ENCODE measurements at places on chromosomes 7 and 10.

GRCh38 chr7:141190495-141190894 lies 116.6 kb downstream of the TMEM178B start:
- DNase-seq, result no peak

GRCh38 chr10:865257-865656 lies 66.2 kb downstream of the LARP4B start:
- DNase-seq, result no peak

DNA sequence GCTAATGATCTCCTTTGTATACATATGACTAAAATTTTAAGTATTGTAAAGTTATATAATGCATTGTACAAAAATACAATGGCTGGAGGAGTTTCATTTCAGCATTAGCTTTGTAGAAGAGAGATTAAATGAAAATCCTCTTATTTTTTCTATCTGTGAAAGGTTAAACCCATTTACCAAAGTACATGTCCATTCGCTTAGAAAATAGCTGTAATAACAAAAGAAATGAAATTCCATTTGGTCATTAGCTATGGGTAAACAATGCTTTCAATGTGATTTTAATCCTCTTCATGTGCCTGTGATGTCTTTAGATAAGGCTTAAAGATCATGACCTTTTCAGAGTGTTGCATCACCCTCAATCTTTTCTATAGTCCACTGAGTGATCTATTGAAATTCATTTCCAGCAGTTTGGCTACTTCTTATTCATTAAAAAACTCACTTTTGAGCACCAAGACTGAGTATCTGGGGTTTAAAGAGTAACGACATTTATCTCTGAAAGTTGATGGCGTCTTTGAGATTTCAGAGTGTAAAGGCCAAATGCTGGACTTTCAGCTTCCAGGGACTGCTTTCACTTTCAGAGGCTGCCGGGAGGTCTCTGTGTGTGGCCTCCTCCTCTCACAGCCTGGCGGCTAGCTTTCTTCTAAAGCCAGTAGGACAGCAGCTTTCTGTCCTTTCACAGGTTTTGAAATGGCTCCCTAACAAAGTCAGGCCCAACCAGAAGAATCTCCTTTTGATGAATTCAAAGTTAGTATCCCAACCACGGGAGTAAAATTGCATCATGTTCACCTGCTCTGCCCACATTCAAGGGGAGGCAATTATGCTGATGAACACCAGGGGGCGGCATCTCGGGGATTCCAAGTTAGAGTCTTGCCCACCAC lies 701.4 kb upstream of the COBL start:
- peak; percentile 1 for DNase-seq

DNA sequence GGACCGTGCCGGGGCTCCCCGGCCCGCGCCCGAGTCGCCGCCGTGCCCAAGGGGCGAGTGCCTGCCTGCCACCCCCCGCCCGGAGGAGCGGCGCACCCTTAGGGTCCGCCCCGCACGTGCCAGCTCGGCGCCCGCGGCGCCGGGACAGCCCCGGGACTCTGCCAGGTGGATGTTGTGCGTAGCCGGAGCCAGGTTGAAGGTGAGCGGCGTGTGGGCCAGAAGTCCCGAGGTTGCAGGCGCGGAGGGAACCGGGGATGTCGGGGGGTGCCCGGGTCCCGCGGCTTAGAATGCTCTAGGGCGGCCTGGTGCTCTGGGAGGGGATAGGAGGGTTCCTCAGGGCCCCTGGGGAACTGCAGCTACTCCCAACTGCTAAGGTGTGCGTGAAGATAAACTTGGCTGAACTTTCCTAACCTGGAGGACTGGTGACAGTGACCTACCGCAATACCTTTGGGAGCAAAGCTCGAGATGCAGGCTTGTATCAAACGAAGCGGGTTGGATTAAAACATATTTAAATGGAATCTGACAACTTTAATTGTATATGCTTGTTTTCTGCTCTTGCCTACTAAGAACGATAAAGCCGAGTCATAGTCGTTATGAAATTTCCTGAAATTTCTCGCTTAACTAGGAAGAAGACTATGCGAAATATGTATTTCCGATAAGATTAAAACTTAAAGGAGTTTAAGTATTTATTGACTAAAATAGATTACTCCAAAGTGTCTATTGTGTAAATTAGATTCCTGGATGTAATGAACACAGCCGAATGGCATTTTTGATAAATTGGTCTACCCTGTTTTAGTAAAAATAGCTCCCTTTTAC lies at the start of gene CUX1:
Gene CUX1 (plus strand): TSS at position 156 of the 816 bp plus-strand sequence. CDS start 14 bp downstream, at position 170.
- DNase-seq, result no peak

DNA sequence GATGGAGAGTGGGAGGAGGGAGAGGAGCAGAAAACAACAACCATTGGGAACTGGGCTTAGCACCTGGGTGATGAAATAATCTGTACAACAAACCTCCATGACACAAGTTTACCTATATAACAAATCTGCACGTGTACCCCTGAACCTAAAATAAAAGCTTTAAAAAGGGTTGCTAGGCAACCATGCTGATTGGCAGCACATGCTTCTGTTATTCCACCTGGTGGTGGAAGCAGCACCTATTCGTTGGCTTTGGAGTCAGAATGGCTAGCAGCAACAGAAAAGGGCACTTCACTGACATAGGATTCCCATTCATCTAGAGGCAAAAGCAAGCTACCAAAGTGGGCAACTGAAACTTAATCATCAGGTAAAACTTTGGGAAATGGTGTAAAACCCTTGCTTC lies 57.1 kb downstream of the RELN start:
- DNase-seq, result no peak

- no peak for DNase-seq
Measured at GRCh38 chr10:17238445-17239291, 10.6 kb downstream of the VIM start.

DNA sequence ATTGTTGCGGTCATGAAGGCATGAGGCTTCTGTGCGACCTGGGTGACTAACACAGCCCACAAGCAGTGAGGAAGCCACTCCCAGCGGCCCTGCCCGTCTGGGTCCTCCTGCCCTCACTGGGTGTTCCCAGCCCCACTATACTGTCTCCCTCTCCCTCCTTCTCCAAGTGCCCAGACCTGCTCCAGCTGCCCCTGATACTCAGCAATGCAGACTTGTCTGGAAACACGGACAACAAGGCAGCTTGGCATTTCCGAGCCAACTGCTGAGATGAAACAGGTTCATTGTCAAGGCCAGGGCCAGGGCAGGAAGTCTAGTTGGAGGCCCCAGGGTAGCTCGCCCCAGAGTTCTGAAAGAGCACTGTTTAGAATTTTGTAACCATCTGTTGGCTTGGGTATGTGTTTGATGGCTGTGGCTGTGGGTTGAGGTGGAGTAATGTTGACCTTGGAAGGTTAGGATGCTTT lies 95.7 kb downstream of the RBM20 start:
- DNase-seq, result no peak

DNA sequence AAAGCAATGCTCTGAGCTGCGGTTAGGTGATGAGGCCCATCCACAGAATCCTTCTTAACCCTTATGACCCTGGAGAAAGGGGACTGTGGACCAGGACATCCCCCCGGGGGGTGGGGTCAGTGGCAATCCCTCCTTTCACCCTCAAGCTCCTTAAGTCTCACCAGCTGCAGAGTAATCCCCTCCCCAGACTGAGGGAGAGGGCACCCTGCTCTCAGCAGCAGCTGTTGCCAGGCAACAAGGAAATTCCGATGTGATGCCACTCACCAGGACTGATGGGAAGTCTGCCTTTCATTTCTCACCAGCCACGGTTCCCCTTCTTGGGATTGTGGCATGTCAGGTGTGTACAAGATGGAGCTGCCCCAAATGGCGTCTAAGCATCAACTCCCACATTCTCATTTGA lies 129.6 kb downstream of the DOCK1 start:
- no peak for DNase-seq

- DNase-seq, result no peak
Measured at GRCh38 chr7:127253281-127254162, 781 bp upstream of the GRM8 start.

GRCh38 chr7:92735707-92736106 lies 100.7 kb downstream of the CDK6 start:
- DNase-seq, result no peak

- DNase-seq, result no peak
Measured at GRCh38 chr10:119133949-119134348, 30.0 kb downstream of the DENND10 start.

GRCh38 chr7:35799846-35800717 lies 775 bp upstream of the SEPTIN7 start:
- peak; percentile 45 for DNase-seq

- no peak for DNase-seq
Measured at GRCh38 chr7:139321071-139321745, 19.9 kb upstream of the FMC1 start.

- no peak for DNase-seq
Measured at GRCh38 chr10:117969592-117969991, 77.1 kb downstream of the RAB11FIP2 start.

GRCh38 chr7:32412471-32412870 lies 77.7 kb downstream of the LSM5 start:
- no peak for DNase-seq

DNA sequence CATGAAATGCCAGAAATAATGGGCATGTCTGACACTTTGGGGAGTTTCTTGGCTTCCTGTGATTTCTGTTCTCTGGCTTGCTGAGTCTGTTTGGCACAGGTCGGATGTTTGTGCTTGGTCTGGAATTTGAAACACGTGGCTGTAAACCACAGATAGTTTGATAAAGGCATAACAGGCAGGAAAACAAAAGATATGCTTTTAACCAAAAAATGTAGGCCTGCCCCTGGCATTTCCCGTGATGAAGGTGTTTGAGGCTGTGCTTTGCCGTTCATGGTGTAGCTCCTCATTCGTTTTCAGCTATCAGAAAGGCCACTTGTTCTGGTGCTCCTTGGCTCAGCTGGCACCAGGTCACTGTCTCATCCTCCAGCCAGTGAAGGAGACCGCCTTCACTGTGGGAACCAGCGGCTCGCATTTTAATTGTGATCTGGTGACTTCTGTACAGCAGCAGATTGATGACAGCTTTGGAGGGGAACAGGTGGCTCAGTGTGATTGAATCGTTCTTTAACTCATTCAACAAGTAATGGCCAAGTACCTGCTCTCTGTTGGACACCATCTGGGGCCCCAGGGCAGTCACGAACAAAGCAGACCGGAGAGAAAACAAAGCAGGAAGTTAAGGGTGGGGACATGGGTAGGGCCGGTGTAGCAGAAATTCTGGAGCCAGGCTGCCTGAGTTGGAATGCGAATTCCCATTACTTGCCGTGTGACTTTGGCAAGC lies 111.5 kb downstream of the CCNY start:
- DNase-seq, result no peak

Data from SK-N-MC (cell line).